ENCODE measurements at places on chromosomes 16 and 17.

GRCh38 chr17:57926723-57927047, 28.5 kb downstream of the CUEDC1 start:
- DNase-seq: no peak

- DNase-seq: no peak
These were observed 686 bp upstream of the MIEF2 start for GRCh38 chr17:18259621-18260331.

- DNase-seq: no peak
These were observed 87.8 kb downstream of the CDH8 start for GRCh38 chr16:61948414-61948813.

DNA sequence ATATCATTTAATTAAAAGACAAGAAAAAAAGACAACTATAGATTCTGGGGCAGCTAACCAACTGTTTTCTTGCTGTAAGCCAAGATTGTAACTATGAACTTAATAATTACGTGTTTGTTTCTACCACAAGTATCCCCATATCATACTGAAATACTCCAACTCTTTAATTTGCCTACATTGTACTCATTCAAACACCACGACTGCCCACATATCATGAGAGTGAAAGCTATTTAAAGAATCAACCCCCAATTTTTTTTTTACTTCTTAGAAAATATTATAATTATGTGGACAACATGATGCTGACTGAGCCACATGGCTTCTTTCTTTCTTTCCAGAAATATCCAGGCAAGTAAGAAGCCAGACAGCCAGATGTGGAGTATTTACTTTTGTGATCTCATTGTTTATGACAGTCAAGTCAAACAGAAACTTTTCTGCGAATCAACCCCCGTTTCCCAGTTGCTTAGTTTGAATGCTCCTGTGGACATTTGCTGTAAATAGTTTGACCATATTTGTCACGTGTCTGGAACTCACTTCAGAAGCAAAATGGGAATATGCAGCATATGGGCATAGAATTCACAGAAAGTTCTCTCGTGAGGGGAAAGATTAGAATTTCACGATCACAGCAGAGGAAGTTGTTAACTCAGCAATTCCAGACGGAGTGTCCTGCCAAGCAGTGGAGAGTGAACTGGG, 126.8 kb upstream of the PSMD7 start:
- no peak for DNase-seq

- DNase-seq: no peak
These were observed 7.5 kb upstream of the RASD1 start for GRCh38 chr17:17503566-17504130.

DNA sequence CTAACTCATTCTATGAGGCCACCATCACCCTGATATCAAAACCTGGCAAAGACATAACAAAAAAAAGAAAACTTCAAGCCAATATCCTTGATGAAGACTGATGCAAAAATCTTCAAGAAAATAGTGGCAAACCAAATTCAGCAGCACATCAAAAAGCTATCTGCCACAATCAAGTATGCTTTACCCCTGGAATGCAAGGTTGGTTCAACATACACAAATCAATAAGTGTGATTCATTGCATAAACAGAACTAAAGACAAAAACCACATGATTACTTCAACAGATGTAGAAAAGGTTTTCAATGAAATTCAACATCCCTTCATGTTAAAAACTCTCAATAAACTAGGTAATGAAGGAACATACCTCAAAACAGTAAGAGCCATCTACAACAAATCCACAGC, 48.4 kb downstream of the CMC2 start:
- DNase-seq: no peak

- no peak for DNase-seq
These were observed 158.0 kb downstream of the SEC14L1 start for GRCh38 chr17:77298811-77299210.

GRCh38 chr16:72975809-72976437, 72.0 kb downstream of the ZFHX3 start:
- DNase-seq: no peak

- DNase-seq: no peak
These were observed 5.6 kb downstream of the CASKIN2 start for GRCh38 chr17:75509528-75510258.

GRCh38 chr16:10776280-10776679, 32.6 kb downstream of the NUBP1 start:
- DNase-seq: no peak

GRCh38 chr17:81807839-81808238, 3.9 kb downstream of the GCGR start:
- DNase-seq: no peak

DNA sequence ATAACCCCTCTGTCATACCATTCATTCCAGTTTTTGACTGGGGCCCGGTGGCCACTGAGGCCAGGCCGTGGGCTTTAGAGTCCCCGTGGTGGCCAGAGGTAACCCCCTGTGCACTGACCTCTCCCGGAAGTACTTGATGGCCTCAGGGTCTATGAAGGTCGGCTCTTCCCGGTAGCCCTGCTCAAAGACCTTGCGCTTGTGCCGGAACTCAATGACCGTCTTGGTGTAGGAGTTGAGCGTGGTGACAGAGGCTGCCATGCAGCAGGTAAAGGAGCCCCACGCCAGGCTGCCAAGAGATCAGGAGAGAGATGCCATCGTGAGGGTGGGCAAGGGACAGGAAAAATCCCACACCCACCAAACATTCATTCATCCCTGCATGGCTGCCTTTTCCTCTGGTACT, 234.8 kb downstream of the GSG1L start:
- DNase-seq: no peak

GRCh38 chr17:57357830-57358430, 101.6 kb downstream of the MSI2 start:
- DNase-seq: no peak

DNA sequence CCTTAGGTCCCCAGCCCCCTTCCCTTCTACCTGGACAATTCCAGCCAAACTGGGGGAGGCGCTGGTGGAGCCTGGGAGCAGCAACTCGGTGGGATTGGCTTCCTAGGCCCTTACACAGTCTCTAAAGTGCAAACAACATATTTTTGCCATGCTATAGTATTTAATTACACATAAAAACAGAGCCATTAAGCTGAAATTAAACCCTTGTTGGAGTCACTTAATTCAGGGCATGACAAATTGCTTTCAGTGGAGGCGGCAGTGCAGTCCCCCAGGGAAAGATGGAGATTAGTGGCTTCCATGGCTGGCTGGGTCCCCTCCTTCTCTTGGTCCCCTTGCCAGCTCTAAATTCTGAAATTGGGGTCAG, 17.3 kb downstream of the IGFBP4 start:
- no peak for DNase-seq

GRCh38 chr16:85132456-85133289, 20.4 kb upstream of the CIBAR2 start:
- DNase-seq: no peak

DNA sequence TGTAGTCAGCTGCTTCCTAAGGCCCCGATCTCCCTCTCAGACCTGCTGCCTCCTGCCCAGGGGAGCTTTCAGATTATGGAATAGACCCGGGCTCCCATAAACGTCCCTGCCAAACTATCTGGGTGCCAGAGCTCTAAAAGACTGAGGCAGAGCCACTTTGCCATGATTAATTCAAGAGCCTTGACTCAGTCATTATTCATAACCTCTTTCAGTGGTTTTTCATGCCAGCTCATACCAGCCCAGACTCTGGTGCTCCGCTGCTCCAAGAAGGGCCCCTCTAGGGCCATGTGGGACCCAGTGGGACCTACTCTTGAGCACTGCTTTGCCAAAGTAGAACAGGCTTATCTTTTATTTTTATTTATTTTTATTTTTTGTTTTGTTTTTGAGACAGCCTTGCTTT, 23.9 kb downstream of the DNAI2 start:
- DNase-seq: no peak

DNA sequence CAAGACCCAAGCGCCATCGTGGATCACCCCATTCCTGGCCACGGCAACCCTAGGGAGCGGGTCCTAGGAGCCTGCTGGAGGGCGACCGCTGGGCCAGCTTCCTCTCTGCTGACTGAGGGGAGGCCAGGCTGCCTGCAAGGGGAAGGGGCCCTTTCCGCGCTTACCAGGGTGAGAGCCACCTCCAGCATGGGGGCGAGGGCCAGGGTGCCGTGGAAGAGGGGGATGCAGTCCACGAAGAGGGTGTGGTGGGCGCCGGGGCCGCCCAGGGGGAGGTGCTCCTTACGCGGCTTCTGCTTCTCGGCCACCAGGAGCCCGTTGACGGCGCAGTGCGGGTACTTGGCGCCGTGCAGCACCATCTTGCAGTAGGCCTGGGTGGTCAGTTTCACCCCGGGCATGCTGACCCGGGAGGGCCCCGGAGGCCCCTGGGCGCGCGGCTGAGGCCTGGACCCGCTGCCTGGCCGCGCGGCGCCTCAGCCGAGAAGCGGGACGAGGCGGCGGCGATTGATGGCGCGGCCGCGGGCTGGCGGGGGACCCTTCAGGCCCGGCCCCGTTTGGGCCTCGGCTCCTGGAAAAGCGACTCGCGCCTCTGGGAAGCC, 345 bp downstream of the EMC8 start:
- peak; percentile 54 for DNase-seq

DNA sequence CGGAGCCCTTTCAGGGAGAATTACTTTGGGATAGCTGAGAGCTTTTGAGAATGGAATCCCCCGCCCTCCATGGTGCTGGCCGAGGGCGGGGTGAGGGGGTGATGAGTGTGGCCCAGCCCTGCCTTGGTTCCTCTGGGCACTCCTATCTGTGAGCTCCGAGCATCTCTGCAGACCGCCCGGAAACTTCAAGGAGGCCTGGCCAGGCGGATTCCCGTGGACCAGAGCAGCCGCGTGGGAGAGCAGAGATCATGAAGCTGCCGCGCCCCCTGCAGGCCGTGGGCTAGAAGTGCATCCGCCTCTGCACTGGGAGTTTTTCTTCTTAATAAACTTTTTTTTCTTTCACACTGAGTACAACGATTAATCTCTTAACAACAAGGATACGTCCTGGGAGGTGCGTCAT, 392.9 kb upstream of the EEF2KMT start:
- peak; percentile 30 for DNase-seq

DNA sequence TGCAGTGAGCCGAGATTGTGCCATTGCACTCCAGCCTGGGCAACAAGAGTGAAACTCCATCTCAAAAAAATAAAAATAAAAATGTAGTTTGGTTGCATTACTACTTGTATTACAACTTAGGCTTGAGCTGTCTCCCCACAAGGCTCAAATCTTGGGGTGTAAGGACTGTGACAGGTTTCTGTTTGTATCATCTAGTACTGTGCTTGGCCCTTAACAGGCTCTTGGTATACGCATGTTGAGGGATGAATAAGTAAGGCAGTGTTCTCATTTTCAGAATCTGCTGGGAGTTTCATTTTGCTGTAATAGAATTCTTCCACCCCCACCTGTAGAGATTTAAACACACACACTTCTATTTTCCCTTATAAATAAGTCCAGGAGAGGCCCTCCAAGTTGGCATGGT, 289.4 kb upstream of the EEF2KMT start:
- no peak for DNase-seq

- DNase-seq: no peak
These were observed 6.1 kb downstream of the WWOX start for GRCh38 chr16:78105517-78105916.

DNA sequence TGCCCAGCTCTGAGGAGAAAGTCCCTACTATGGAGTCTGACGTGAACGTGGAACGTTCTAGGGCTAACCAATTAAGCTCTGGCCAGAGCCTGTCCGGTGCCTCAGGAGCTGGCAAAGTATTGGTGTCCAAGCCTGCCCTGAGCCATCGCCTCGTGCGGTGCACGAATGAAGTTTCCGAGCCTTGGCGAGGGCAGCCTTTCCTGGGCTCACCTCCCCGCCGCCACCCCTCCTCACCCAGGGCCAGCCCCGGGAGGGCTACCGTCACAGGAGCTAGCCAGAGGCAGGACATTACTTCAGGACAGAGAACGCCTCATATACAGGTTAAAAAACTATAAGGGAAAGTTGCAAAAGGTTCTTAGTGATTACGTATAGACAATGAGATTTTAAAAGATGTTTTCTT, 23.6 kb upstream of the TRAP1 start:
- DNase-seq: no peak

- DNase-seq: no peak
These were observed 10.5 kb downstream of the C17orf75 start for GRCh38 chr17:32331243-32332040.

- no peak for DNase-seq
These were observed 105.9 kb upstream of the ANKFN1 start for GRCh38 chr17:56047331-56047730.

DNA sequence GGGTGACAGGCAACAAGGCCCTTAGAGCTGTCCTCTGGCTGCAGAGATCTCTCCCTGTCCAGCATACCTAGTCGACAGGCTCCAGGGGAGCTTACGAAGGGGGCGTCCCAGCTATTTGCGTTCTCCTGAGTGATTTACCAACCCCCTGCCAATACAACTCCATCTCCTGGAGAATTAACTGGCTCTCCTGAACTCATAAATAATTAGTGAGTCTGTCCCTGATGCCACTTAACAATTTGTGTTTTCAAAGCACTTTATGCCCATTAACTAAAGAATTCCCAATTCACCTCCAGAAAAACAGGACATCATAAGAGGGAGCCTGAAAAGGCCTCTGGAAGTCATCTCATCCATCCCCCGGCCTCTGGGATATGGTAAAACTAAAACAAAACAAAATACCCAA, 26.7 kb downstream of the SDK2 start:
- no peak for DNase-seq

- no peak for DNase-seq
These were observed 750 bp downstream of the TMEM132E start for GRCh38 chr17:34579979-34580684.

- DNase-seq: peak; percentile 72
These were observed 38.6 kb downstream of the USP10 start for GRCh38 chr16:84738255-84739038.

GRCh38 chr17:11290814-11291213, 49.8 kb downstream of the SHISA6 start:
- DNase-seq: no peak

GRCh38 chr17:17575360-17576251, 15.9 kb downstream of the PEMT start:
- DNase-seq: no peak

GRCh38 chr17:31724026-31724425, 135.0 kb downstream of the COPRS start:
- DNase-seq: no peak
